ENCODE measurements at places on chromosomes 16 and 17.

GRCh38 chr17:35496451-35497290 is 40.8 kb downstream of the SLFN12L start:
- no peak for DNase-seq

DNA sequence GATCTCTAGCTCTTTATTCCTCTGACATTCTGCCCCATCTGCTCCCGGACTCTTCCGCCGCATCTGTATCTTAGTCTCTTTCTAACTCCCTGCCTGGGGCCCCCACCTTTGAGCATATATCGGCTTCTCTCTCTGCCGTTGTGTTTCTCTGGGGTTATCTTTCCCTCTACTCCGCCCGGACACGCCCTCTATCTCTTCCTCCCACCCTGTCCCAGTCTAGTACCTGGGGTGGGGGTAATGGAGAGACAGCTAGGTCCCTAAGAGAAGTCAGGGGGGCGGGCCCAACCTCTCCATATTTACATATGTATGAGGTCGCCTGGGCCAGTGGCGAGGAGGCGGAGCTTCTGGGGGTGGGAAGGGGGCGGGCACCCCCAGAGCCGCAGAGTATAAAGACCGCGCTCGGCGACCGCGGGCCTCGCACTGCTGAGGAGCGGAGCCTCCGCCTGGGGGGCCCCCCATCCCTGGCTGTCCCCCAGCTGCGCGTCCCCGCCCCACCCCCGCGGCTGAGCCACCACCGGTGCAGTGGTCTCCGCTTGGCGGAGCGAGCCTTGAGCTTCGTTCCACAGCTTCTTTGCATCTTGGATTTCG is at the start of gene ATP1B2:
TSS of gene ATP1B2 (plus strand) at position 418 of the 588 bp plus-strand sequence. CDS start 593 bp downstream, outside the sequence.
- DNase-seq, result peak; percentile 96

DNA sequence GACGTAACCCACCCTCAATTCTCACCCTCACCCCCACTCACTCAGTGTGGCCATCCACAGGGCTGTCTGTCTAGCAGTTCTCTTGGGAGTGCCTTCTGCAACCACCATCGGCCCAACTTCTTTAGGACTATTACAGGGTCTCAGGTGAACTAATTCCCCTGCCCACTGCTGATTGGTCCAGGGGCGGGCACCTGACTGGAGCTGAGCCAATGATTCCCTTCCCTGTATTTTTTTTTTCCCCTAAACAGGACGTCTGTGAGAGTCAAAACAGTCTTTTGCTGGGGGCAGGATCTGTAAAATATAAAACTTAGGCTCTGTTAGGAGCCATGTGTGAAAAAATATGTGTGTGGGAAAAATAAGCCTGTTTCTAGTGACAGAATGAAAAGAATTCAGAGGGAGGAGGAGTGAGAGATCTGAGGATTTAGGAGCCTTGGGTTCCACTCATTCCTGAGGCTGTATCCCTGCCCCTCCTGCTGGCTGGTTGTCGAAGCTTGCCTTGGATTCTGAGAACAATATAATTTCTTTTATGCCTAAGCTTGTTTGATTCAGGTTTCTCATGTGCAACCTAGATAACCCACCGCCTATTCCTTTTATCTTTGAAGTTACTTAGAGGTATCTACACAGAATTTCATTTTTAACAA is 115.0 kb downstream of the SPACA3 start:
- no peak for DNase-seq

DNA sequence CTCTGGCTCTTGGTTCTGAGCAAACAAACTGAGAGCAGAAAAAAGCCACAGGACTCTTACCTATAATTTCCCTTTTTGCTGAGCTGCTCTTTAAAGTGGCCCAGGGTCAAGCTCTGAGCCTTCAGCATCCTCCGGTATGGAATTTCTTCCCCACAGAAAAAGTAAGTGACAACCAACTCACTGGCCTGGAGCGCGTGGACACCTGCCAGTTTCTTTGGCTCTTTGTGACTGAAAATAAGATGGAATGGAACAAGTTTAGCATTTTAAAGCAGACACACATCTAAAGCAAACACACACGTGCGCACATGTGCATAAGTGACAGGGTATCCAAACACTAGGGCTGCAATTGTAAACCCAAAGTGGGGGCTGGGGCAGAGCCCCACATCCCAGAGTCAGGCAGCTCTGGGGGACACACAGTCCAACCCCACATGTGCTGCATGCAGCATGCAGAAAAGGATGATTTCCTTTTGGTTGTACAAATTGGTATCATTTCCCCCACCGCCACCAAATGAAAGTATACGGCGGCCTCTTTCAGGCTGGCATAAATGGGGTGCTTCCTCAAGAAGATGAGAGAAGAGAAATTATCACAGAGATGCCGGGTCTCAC is 27.5 kb downstream of the AXIN2 start:
- no peak for DNase-seq

GRCh38 chr17:319266-319665 is 33.3 kb downstream of the RPH3AL start:
- DNase-seq, result no peak

- DNase-seq, result no peak
Measured at GRCh38 chr17:19412984-19413383, 2.0 kb downstream of the RNF112 start.

GRCh38 chr17:41691031-41691777 is 2.5 kb downstream of the EIF1 start:
- DNase-seq, result no peak

Measured in brain (organoid and tissue), 16 donors.